ENCODE measurements at places on chromosomes 12 and 14. TPM values are rescaled to one million over a fixed set of nuclear protein-coding genes. Genes with fewer than 3 reads are reported as not detected.

DNA sequence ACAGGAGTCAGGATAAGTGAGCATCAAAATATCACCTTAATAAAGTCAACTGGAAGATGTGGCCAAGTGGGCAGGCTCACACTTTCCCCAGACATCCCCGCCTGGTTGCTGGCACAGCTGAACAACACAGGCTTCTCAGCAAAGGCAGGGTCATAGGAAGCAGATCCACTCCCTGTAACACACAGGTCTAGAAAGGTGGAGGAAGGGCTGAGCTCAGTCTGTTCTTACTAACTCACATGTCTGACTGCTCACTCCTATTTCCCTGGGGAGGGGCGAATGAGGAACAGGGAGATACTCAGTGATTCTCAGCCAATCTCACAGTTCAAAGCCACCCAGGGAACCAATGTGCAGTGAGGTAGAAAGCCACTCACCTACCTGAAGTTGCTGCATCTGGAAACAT lies 45.0 kb upstream of the AMN1 start:
- DNase-seq: no peak

DNA sequence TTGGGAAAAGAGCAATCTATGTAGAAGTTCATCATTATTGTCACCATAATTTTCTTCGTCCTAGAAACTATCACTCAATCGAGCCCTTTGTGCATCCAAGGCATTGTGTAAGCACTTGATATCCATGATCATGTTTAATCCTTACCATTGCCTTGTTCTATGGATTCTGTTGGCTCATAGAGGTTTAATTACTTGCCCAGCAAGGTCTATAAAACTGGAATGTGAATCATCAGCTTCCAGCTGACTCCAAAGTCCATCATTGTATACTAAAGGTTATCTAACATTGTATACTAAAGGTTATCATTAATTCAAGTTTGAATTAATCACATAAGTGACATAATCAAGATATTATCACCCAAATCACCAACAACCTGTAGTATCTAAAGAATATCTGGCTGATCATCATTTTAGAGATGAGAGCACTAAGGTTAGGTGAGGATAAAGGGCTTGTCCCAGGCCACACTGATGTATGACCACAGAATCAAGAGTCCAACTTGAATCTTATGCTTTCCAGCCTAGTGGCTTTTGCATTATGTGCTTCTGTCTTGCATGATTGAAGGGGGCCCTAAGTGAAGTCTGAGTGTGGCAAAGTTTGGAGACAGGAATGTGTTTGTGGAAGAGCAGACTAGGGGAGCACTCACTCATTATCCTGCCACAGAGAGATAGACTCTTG lies 188.1 kb downstream of the ANO4 start:
- DNase-seq: no peak

DNA sequence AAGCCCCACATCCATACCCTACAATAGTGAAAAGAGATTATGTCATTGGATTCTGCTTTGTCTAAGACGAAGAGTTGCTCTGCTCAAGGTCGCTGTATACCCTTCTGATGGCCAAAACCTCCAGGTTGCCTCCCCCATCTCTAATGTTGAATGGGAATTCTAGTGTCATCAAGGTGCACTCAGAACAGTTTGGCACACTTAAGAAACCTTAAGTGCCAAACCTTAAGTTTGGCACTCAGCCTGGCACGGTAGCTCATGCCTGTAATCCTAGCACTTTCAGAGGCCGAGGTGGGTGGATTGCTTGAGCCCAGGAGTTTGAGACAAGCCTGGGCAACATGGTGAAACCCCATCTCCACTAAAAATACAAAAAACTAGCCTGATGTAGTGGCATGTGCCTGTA lies 1245.6 kb upstream of the SEL1L start:
- DNase-seq: no peak

DNA sequence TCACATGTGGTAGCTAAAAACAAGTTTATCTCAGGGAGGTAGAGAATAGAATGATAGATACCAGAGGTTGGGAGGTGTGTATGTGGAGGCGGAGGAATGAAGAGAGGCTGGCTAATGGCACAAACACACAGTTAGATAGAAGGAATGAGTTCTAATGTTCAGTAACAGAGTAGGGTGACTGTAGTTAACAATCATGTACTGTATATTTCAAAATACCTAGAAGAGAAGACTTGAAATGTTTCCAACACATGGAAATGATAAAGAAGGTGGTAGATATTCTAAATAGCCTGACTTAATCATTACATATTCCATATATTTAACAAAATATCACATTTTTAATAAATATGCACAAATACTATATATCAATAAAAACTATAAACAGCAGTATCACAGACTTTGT lies 8.9 kb upstream of the IFNG-AS1 start:
- no peak for DNase-seq

- no peak for DNase-seq
These were observed 123.3 kb upstream of the LHX5 start for GRCh38 chr12:113594967-113595366.

GRCh38 chr12:65986047-65986446 lies 144.5 kb downstream of the LLPH start:
- DNase-seq: no peak

- peak; percentile 62 for DNase-seq
These were observed 82.1 kb downstream of the AVPR1A start for GRCh38 chr12:63068857-63069442.

- DNase-seq: no peak
These were observed 392.5 kb downstream of the ADAMTS20 start for GRCh38 chr12:43159506-43159905.

DNA sequence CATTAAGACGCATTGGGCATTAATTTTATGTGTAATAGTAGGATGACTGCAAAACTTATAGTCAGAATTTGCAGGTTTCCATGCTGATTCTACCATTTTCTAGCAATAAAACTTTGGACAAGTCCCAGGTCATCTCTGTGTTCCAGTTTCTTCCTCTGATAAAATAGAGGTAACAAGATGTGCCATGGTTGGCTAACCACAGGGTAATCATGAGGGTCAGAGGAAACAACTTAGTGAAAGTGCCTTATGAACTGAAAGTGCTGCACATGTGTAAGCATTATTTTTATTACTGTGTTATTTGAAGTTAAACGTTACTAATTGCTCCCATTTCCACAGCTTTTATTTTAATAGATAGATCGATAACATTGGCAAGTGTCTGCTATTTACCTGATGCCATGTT lies 21.1 kb downstream of the SMCO2 start:
- no peak for DNase-seq

GRCh38 chr12:95077341-95077740 lies 3.9 kb upstream of the NR2C1 start:
- DNase-seq: no peak

DNA sequence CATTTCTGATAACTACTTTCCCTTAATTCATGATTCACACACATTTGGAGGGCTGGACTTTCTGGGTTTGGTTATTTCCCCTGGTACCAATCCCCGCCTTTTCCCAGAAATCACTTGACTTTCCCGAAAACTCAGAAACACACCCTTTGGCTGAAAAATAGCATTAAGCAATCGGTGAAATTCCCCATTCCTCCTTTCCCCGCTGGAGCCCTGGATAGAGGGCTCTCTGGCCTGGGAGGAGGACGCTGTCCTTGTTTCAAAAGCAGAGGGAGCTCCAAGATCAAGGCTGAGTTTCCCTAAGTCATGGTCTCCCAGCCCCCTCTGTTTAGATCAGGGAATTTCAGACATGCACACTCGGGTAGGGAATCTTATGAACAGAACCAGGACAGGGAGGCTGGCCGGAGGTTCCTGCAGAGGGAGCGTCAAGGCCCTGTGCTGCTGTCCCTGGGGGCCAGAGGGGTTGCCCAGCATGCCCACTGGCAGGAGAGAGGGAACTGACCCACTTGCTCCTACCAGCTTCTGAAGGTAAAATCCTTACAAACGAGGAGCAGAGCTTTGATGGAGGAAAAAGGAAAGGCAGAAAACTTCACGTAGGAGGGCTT lies at the start of gene C1S:
Gene C1S, plus strand, starts transcription at position 366 of the 602 bp plus-strand sequence. CDS start 1,195 bp downstream, outside the sequence.
- peak; percentile 89 for DNase-seq

- DNase-seq: no peak
These were observed 35.1 kb downstream of the NINJ2 start for GRCh38 chr12:627863-628741.

DNA sequence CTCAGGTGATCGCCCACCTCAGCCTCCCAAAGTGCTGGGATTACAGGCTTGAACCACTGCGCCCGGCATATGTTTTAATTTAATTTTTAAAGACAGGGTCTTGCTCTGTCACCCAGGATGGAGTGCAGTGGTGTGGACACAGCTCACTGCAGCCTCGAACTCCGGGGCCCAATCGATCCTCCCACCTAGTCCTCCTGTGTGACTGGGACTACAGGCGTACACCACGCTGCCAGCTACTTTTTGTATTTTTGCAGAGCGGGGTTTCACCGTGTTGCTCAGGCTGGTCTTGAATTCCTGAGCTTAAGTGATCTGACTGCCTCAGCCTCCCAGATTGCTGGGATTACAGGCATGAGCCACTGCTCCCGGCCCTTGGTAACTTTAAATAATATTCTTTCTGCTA lies 30.8 kb upstream of the PPP1R13B start:
- DNase-seq: no peak

DNA sequence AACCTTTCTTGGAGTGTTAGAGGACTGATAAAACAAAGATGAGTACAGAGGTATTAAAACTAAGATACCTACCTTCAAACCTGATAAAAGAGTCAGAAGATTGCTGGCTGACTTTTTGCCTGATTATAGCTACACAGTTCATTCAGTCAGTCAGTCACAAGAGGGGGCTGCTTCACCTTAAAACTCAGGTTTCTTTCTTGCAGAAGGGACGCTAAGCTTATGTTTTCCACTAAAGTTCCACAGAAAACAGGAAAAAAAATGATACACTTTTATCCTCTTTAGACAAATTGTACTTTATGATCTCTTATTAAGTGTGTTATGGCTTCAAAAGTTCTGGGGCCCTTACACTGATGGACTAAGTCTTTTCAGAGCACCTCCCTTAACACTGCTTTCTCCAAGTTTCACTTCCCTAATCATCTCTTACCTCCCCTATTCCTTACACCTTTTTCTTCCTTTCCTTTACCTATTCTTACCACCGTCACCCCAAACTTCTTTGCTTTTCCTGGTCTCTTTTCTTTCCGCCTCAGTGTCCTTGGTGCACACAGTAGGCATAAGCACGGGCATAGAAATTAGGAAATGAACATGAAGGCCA lies 448.7 kb upstream of the OR4E1 start:
- no peak for DNase-seq

GRCh38 chr14:30757082-30757481 lies 117.3 kb upstream of the COCH start:
- DNase-seq: no peak

DNA sequence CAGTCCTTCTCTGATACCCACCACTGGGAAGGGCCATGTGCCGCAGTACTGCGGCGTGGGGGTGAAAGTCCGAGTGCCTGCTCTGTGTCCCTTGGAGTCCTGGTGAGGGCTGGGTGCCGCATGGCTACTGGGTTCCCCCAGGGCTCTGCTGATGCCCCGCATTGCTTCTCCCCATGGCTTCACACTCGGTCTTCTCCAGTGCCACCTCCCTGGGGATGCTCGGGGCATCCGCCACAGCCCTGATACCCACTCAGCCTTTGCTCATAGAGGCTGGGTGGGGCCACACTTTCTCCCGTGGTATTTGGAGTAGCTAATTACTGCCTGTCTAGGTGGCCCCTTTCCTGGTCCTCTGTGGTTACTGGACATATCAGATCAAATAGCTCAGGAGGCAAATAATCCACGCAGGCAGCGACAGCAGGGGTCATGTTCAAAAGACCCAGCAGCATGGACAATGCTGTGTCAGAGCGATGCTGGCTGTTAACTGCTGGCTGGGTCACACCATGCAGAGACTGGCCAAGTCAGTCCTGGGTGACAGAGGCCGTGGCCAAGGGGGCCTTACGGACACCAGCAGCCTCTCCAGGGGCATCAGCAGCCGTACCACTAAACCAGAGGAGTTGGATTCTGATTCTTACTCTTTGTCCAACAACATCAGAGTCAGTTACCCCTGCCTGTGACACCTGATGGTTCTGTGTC lies 106.5 kb downstream of the ADGRD1 start:
- DNase-seq: no peak

DNA sequence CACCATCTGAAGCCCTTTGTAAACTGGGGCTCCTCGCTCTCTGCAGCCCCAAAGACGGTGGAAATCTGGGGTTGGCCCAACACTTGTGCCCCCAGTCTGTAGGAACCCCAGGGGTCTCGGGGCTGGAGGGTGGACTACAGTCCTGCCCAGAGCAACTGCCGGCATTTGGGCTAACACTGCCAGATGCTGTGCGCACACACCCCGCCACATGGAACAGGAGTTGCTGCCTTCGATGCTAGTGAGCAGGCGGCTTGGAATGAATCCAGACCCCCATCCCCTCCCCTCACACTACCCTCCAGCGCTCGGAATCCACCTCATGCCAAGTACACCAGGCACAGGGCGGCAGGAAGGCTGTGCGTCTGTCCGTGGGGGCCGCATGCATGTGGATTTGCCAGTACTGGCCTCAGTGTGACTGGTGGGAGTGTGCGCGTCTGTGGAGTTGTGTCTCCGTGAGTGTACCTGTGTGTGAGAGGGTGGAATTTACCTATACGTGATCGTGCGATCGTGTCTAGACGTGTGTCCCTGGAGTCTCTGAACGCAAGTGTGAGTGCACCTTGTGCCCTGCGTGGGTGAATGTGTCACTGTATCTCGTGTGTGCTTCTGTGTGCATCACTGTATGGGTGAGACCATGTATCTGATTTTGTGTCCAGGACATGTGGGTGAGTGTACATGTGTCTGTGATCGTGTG lies 5.1 kb downstream of the LHX5 start:
- DNase-seq: no peak

GRCh38 chr14:28785096-28785952 lies 18.7 kb downstream of the FOXG1 start:
- no peak for DNase-seq

GRCh38 chr12:93577222-93577621 lies 4.7 kb downstream of the SOCS2 start:
- DNase-seq: no peak

- no peak for DNase-seq
These were observed 106.4 kb downstream of the WIF1 start for GRCh38 chr12:65014504-65015271.

The ZFP36L1 gene
- polyA plus RNA-seq: 248 TPM

The C14orf132 gene
- 28.4 TPM for polyA plus RNA-seq

The CLEC4D gene
- polyA plus RNA-seq: 0.70 TPM

The CPNE6 gene
- not detected for polyA plus RNA-seq

The NR4A1 gene
- polyA plus RNA-seq: 14.7 TPM

The TAS2R31 gene
- polyA plus RNA-seq: 0.88 TPM

Data from renal pelvis (tissue), 12 donors.